ENCODE measurements at places on chromosomes 2 and 18. TPM values are rescaled to one million over a fixed set of nuclear protein-coding genes. Genes with fewer than 3 reads are reported as not detected.

GRCh38 chr2:10137053-10137843 is 14.7 kb downstream of the RRM2 start:
- H3K4me1 ChIP-seq: peaks cover 13% of the 10 kb centered on the region
- H3K27me3 ChIP-seq: no peaks in the 10 kb centered on the region
- H3K36me3 ChIP-seq: peaks cover 7% of the 10 kb centered on the region
- DNase-seq: no peak
- H3K4me3 ChIP-seq: no peak overlapping the region

DNA sequence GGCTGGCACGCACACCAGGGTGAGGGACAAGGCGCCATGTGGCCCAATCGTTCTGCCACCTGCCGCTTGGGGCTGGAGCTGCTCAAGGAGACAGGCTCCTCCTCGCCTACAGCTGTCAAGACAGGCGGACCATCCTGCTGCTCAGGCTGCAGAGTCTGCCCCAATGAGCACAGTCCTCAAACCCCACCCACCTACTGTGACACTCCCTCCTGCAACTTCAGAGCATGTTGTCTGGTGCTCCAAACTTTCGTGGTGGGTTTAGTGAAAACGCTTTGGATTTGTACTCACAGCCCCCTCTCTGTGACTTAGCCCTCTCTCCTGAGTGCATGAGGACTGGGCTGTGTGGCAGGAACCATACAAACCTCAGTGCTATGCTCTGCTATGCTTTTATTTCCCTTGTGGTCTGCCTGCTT is 23.2 kb upstream of the SLC35F6 start:
- no peak overlapping the region for H3K4me3 ChIP-seq
- H3K36me3 ChIP-seq: no peaks in the 10 kb centered on the region
- no peak overlapping the region for H3K27ac ChIP-seq

DNA sequence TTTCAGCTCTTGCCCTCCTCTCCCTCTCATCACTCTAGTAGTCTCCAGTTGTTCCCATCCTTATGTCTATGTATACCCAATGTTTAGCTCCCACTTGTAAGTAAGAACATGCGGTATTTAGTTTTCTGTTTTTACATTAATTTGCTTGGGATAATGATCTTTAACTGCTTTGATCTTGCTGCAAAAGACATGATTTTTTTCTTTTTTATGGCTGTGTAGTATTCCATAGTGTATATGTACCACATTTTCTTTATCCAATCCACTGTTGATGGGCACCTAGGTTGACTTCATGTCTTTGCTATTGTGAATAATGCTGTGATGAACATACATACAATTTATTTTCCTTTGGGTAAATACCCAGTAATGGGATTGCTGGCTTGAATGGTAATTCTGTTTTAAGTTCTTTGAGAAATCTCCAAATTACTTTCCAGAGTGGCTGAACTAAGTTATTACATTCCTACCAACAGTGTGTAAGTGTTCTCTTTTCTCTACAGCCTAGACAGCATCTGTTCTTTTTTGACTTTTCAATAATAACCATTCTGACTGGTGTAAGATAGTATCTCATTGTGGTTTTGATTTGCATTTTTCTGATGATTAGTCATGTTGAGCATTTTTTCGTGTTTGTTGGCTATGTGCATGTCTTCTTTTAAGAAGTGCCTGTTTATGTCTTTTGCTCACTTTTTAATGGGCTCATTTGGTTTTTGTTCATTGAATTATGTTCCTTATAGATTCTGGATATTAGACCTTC is 179.6 kb upstream of the SLC39A10 start:
- H3K4me1 ChIP-seq: no peaks in the 10 kb centered on the region
- H3K27me3 ChIP-seq: no peaks in the 10 kb centered on the region
- no peak for DNase-seq
- H3K4me3 ChIP-seq: no peak overlapping the region
- no peaks in the 10 kb centered on the region for H3K36me3 ChIP-seq

DNA sequence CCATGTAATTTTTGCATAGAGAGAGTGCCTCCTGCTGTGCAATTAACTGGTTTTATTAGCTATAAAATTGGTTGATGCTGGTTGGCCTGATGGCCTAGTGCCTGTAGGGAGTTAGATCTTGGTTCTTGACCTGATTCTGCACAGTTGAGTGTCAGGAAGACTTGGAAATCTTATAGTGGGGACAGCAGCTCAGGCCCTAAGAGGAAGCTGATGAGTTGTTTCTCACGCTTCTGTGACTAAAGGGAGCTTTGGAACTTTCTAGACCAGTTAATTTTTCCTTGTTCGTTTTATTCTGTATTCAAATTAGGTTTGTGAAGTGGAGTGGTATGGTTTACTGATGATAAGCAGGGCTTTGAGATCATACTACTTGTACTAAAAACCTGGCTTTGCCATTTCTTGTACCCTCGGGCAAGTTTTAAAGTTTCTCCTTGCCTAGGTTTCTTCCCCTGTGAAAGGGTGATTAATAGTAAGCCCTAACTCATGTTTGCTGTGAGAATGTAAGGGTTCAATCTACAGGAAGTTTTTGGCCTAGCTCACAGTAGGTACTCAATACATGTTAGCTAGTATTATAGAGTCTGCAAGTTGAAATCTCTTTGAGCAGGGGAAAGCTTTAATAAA is 82.1 kb downstream of the MAP3K20 start:
- H3K4me3 ChIP-seq: no peak overlapping the region
- DNase-seq: no peak
- H3K36me3 ChIP-seq: peaks cover 15% of the 10 kb centered on the region
- no peaks in the 10 kb centered on the region for H3K27me3 ChIP-seq

DNA sequence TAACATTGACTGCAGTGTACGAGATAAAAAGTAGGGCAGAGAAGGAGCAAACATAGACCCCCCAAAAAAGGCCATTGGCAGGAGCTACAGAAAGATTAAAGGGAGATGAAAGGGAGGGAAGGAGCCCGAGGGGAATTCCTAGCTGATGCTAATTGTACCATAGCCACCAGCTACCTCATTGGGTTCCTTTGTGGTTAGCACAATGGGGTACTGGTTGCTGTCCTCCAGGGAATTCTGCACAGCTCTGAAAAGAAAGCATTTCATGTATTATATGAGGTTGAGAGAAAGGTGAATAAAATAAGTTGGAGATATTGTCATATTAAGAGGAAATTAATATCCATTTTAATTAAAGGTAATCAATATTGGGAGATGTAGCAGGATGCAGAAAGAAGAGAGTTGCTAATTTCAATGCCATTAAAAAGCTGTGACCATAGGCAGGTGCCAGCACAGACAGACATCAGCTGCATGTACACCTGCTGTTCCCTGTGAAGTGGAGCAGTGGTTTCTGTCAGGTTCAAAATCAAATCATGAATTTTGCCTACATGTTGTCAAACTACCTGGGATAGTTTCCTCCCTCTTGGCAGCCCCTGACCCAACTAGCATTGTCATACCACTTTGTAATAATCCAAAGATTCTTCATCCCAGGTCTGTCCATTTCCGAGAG is 185.4 kb upstream of the DLGAP1 start:
- no peak for DNase-seq
- H3K27me3 ChIP-seq: peaks cover 23% of the 10 kb centered on the region

DNA sequence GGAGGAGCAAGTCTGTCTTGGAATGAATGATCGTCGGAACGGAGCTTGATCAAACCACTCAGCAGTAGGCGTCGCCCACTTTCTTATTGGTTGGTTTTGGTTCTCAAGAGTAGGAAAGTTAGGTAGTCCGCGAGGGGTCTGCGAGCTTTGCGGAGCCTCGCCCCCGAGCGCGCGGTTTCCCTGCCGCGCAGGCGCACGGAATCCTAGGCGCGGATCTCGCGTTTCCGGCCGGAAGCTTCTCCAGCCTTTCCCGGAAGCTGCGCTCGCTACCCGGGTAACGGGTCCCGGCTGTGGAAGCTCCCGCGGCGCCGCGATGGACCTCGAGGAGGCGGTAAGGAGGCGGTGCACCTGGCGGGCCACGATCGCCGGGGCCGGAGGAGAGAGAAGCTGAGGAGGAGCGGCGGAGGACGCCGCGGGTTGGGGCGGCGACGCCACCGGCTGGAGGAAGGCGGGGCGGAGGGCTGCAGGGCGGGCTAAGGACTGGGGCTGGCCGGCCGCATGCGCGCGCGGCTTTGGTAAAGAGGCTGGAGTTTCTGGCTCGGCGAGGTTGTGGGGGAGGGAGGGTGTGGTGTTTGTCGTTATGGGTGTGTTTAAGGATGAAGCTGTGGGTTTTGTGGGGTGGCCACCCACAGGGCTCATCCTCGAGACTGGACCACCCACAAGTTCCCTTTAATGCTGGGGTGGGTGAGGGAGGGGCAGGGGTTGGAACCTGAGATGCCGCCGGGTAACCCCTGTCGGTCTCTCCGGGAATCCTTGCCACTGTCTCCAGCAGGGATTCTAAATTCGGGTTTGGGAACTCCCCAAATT is at the start of gene TAF1B:
TAF1B (plus strand) TSS at position 246 of the 807 bp plus-strand sequence; CDS start at position 314, 68 bp downstream.
- no peaks in the 10 kb centered on the region for H3K27me3 ChIP-seq
- H3K27ac ChIP-seq: peak within 1 kb of the TSS; percentile 93
- peak; percentile 96 for DNase-seq
- H3K36me3 ChIP-seq: peaks cover 16% of the 10 kb centered on the region
- H3K4me1 ChIP-seq: peaks cover 26% of the 10 kb centered on the region

Gene SLC30A3
- 0.53 TPM for total RNA-seq

DNA sequence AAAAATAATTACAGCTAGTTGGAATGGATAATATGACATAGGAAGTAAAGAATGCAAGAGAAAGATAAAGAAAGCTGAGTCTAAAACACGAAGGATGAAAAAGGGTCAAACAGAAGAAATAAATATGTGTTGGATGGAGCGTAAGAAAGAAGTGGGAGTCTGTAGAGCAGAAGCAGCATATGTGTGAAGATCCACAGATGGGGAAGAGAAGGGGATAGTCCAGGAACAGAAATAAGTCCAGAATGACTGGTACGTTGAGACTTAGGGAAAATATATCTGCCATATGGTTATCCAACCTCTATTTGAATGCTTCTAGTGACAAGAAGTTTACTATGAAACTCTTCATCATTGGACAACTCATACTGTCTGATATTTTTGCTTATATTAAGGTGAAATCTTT is 18.0 kb downstream of the ABCA12 start:
- peaks cover 6% of the 10 kb centered on the region for H3K36me3 ChIP-seq
- H3K27me3 ChIP-seq: no peaks in the 10 kb centered on the region
- no peak overlapping the region for H3K4me3 ChIP-seq
- no peak for DNase-seq
- H3K4me1 ChIP-seq: no peaks in the 10 kb centered on the region
- no peak overlapping the region for H3K27ac ChIP-seq

DNA sequence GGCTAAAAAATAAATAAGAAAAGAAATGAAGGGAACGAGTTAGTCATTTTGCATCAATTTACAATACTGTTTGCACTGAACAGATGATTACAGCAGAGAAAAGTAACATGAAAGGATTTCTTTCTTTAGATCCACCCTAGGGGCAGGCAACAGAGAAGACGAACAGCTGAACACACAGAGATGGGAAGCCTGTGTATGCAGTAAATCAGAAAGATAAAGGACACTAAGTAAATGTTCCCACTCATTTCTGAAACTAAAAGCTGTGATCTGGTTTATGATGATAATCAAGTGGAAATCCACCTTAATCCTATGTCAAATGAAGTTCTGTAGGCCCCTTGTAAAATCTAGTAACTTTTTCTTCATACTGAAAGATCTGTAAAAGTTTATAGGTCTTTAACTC is 54.2 kb downstream of the AKAIN1 start:
- H3K4me3 ChIP-seq: no peak overlapping the region
- H3K27ac ChIP-seq: no peak overlapping the region
- no peaks in the 10 kb centered on the region for H3K27me3 ChIP-seq

Gene C18orf54
- 18.4 TPM for total RNA-seq

GRCh38 chr2:12555012-12555645 is 161.6 kb upstream of the TRIB2 start:
- no peak for DNase-seq
- H3K4me3 ChIP-seq: no peak overlapping the region
- no peaks in the 10 kb centered on the region for H3K27me3 ChIP-seq
- no peak overlapping the region for H3K27ac ChIP-seq

GRCh38 chr2:52710810-52711618 is 1056.6 kb upstream of the CHAC2 start:
- H3K4me3 ChIP-seq: no peak overlapping the region
- no peaks in the 10 kb centered on the region for H3K27me3 ChIP-seq
- H3K27ac ChIP-seq: no peak overlapping the region
- DNase-seq: no peak

DNA sequence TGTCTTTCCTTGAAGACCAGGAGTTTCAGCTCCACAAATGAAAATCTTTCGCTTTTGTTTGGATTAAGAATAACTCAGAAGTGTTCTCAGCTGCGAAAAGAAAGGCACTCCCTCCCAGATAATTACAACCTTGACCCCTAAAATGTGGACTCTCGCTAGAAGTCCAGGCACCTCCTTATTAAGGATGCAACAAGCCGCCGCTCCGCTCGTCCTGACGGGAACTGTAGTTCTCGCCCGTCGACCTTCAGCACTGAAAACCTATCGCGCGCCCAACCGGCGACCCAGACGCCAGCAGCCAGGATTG is 559 bp downstream of the IMMT start:
- peaks cover 37% of the 10 kb centered on the region for H3K4me1 ChIP-seq
- H3K27ac ChIP-seq: peak overlapping the region; percentile 97
- H3K27me3 ChIP-seq: no peaks in the 10 kb centered on the region

DNA sequence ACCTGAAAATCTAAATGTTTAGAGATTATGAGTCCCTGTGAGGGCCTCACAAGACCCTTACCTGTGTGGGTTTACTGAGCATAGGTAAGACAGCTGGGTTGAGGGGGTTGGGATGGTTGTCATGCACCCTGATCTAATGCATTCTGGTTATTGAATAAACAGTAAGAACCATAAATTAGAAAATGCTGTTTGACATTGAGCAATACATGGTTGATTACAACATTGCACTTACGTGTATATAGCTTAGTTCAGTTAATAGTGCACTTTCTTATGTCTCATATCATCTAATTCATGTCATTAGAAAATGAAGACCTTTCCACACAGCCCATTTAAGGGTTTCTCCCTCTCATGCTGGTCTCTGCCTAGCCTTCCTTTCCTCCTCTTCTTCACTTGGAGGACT is 253.5 kb upstream of the ATP5MC3 start:
- no peak overlapping the region for H3K27ac ChIP-seq
- no peak overlapping the region for H3K4me3 ChIP-seq
- peaks cover 3% of the 10 kb centered on the region for H3K27me3 ChIP-seq

Gene TNFRSF11A
- 3.5 TPM for total RNA-seq

GRCh38 chr2:191618786-191619185 is 59.1 kb upstream of the NABP1 start:
- H3K27ac ChIP-seq: peak overlapping the region; percentile 76
- H3K4me3 ChIP-seq: no peak overlapping the region
- no peak for DNase-seq
- H3K4me1 ChIP-seq: no peaks in the 10 kb centered on the region

DNA sequence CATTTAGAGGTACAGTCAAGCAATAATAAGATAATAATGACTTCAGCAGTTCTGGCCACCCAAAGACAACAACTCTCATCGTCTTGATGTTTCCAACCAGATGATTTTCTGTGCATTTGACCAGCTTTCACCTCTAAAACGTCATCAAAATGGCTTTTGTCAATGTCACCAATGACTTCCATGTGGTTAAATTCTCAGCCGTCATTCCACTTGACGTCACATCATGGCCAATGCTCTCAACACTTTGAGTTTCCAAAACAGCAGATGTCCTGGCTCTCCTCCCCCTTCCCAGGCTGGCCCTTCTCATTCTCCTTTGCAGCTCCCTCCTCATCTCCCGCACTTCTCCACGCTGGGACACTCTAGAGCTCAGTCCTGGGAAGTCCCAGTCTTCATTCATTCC is 258.3 kb downstream of the BCL2 start:
- peaks cover 4% of the 10 kb centered on the region for H3K4me1 ChIP-seq
- no peak overlapping the region for H3K27ac ChIP-seq
- DNase-seq: no peak
- no peaks in the 10 kb centered on the region for H3K36me3 ChIP-seq

Gene CIB4
- not detected for total RNA-seq

GRCh38 chr2:203711399-203711798 is 5.0 kb downstream of the CD28 start:
- no peak for DNase-seq
- H3K36me3 ChIP-seq: no peaks in the 10 kb centered on the region
- no peak overlapping the region for H3K27ac ChIP-seq
- no peak overlapping the region for H3K4me3 ChIP-seq
- no peaks in the 10 kb centered on the region for H3K27me3 ChIP-seq

Gene OR6B2
- total RNA-seq: not detected
